Foreskin keratinocyte (primary cell): ENCODE measurements at places on chromosomes 6 and 20.

GRCh38 chr6:38269461-38270172, 370.1 kb downstream of the BTBD9 start:
- no peak for DNase-seq

DNA sequence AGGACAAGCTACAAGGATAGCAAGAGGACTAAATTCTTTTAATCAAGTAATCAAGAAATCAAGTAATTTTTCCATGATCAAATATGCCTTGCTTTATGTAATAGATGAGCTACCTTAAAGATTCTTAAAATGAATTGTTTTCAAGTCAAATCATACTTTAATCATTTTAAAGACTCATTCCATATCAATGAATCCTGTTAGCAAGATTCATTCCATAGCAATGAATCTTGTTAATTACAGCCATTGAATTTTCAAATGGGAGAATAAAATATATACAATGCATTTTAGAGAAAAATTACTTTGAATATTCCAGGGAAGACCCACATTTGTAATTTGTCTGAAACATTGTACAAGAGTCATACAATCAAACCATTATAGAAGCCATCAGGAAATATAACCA, 145.7 kb downstream of the RFX6 start:
- peak; percentile 21 for DNase-seq

- DNase-seq: no peak
These were observed 161.4 kb downstream of the TBXT start for GRCh38 chr6:166005944-166006899.

GRCh38 chr6:144123421-144123820, 26.9 kb upstream of the STX11 start:
- DNase-seq: no peak

DNA sequence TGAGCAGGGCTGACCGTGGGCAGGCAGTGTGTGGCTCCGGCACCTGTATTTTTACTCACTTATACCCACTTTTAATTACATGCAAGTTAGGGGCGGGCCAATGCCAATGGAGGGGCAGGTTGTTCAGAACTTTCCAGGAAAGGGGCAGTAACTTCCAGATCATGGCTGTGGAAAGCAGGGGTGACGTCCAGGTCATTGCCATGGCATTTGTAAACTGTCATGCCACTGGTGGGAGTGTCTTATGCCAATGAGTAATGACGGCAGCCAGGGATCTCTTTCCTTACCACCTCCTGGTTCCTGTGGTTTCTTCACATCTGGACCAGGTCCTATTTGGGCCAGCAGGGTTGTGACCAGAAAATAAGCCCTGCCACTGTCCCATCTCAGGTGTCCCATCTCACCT, 258.7 kb downstream of the THBS2 start:
- DNase-seq: no peak
